ENCODE measurements at places on chromosomes 1 and 21.

- no peak for DNase-seq
Measured at GRCh38 chr1:177586429-177586828, 383.4 kb downstream of the SEC16B start.

- no peak for DNase-seq
Measured at GRCh38 chr1:90763506-90763905, 46.4 kb upstream of the BARHL2 start.

DNA sequence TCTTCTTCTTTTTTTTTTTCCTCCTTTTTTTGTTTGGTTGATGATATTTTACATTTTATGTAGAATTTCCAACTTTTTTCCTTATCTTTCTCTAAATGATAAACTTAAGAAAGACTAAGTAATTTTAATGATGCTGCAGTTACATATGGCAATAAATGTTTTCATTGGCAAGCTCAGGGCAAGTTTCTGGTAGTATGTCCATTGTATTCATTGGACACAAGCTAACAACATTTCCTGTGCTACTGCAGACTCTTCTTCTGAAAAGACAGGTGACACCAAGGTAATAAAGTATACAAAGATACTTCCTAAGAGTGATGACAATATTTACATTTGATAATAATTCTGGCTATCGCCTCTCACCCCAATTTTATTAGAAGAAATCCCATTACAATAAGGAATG, 219.2 kb upstream of the NFIA start:
- no peak for DNase-seq

DNA sequence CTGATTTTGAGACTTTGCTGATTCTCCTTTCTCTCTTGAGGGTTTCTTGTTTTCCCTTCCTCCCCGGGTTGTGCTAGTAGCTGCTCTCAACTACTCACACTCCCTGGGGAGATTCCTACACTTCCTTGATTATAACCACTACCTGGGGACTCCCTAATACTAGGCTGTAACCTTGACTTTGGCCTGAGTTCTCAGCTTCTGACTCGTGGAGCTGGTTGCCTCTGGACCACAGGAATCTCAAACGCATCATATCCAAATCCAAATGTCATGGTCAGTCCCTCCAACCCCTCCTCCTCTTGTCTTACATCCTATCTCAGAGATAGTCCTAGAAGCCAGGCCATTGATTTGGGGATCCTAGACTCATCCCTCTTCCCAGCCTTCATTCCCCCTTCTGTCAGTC, 12.0 kb downstream of the MOV10 start:
- no peak for DNase-seq

GRCh38 chr1:73674945-73675561, 522.9 kb downstream of the LRRIQ3 start:
- DNase-seq, result no peak

DNA sequence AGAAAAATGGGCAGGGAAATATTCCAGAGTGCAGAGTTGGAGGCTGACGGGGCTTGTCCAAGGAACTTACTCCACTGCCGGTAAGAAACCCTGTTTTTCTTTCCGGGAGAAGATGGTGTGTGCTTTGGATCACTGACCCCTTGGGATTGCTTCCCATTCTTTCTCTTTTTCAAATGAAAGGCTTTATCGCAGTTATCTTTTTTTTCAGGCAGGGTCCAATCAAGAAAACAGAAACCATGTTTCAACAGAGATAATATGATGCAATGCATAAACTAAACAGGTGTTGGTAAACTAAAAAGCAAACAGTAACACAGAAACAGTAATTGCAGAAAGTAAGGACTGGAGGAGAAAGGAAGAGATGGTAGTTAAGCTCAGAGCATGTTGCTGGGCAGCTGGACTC, 145.1 kb downstream of the LYPLAL1 start:
- DNase-seq, result no peak

GRCh38 chr1:18653367-18653766, 22.7 kb downstream of the PAX7 start:
- DNase-seq, result no peak

GRCh38 chr1:173475564-173476196, 1.5 kb upstream of the PRDX6 start:
- no peak for DNase-seq
